Right forelimb (tissue), 1 donor: ENCODE measurements at places on chromosomes 3 and 15.
A peak's percentile ranks its signal among the peaks of the same experiment; 100 is the strongest.

- no peak for DNase-seq
Measured at GRCh38 chr3:70919091-70919490, 606.7 kb upstream of the MDFIC2 start.

- DNase-seq, result no peak
Measured at GRCh38 chr3:150136242-150136641, 165.5 kb upstream of the PFN2 start.

- DNase-seq, result peak; percentile 73
Measured at GRCh38 chr15:70259028-70259424, 161.3 kb upstream of the TLE3 start.

- DNase-seq, result no peak
Measured at GRCh38 chr15:24659622-24660021, 16.0 kb upstream of the NPAP1 start.

DNA sequence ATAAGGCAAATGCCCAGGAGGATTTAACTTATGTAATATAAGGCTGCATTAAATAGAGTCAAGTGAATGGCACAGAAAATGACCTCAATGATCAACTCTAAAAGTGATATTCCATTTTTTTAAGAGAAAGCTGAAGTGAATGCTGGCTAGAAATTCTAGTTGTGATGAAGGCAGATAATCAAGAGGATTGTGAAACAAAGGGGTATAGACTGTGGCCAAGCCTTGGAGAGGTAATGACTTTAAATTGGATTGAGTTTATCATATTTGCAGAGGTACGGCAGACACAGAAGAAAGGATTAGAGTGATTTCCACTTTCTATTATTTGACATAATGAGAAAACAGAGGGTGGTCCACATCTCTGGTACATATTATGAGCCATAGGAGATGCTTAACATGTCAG lies 269.2 kb downstream of the MECOM start:
- DNase-seq, result no peak

DNA sequence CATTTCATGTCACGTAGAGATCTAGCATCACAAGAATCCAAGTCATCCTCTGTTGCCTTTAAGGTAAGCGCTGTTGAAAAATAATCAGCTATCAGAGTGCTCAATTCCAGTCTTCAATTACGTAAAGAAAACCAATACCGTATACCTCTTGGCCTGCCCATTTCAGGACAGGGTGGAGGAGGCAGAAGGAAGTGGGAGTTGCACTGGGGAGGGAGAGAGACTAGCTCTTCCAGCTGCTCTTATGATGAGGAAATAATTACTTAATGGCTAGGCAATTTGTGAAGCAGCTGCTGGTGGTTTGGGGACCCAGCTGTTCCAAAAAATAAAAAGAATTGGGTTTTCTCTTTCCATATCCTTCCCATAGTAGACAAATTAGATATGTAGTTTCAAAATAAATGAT lies 365.8 kb upstream of the MCTP2 start:
- DNase-seq, result no peak

- no peak for DNase-seq
Measured at GRCh38 chr3:159828542-159828943, 160.1 kb upstream of the IL12A start.

GRCh38 chr15:78808550-78808949 lies 2.7 kb downstream of the ADAMTS7 start:
- no peak for DNase-seq

DNA sequence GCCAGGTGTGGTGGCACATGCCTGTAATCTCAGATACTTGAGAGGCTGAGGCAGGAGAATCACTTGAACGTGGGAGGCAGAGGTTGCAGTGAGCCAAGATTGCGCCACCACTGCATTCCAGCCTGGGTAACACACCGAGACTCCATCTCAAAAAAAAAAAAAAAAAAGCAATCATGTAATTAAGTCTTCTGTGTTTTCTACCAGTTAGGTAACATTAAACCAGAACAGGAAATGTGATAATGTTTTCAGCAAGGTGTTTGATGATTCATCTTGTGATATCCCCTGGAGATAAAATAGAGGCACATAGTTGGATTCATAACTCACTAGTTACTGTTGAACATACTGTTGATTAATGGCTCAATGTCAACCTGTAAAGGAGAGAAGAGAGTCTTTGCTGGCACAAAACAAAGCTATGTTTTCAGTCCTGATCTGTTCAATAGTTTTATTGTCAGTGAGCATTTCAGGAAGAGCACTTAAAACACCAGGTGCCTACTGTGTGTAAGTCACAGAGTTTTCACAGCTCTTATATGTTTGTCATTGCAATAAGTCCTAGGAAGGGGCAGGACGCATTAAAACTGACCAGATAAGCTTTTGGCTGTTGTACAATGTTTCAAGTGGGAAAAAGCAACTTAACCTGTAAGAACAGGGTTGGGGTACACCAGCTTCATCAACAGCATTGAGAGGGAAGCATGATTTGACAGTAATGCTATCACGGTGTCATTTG lies 19.5 kb downstream of the DNAJB11 start:
- no peak for DNase-seq

- DNase-seq, result no peak
Measured at GRCh38 chr3:54536450-54536849, 391.4 kb downstream of the LRTM1 start.

- DNase-seq, result no peak
Measured at GRCh38 chr15:94077938-94078337, 153.4 kb upstream of the MCTP2 start.

DNA sequence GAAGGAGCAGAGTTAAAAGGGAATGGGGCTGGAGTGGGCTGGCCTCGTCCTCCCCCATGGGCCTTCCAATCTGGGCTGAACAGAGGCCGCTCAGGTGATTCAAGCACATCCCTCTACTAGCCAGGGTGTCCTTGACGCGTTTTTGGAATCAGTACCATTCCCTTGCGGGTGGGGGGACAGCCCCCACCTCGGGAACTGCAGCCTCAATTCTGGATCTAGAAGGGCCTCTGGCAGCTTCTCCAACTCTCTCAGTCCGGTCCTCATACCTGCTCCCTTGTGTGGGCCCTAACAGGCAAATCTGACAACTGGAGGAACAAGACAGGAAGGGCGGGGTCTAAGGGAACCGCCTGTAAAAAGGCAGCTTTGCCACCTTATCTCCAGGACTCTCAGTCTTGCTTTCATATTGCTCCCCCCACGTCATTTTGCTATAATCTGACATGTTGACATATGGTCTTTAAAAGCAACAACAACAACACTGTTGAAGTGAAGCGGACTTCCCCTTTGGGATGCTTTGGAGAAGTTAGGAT lies 802 bp upstream of the CHRNB4 start:
- no peak for DNase-seq

DNA sequence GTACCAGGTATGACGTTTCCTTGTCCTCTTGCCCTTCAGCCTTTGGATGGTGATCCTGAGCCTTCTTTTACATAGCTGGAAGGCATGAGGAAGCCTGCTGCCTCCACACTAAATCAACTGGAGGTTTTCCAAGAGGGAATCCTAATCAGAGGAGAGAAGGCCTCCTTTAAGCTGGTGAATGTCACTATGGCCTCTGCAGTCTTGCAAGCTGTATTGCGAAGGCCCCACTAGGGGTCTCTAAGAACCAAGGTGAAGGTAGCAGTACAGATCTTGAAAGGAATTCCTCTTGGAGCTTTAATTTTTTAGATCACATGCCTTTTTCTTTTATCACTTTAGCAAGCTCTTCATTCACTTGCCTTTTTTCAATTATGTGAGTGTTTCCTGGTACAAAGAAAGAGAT lies 119.2 kb downstream of the GHSR start:
- no peak for DNase-seq

DNA sequence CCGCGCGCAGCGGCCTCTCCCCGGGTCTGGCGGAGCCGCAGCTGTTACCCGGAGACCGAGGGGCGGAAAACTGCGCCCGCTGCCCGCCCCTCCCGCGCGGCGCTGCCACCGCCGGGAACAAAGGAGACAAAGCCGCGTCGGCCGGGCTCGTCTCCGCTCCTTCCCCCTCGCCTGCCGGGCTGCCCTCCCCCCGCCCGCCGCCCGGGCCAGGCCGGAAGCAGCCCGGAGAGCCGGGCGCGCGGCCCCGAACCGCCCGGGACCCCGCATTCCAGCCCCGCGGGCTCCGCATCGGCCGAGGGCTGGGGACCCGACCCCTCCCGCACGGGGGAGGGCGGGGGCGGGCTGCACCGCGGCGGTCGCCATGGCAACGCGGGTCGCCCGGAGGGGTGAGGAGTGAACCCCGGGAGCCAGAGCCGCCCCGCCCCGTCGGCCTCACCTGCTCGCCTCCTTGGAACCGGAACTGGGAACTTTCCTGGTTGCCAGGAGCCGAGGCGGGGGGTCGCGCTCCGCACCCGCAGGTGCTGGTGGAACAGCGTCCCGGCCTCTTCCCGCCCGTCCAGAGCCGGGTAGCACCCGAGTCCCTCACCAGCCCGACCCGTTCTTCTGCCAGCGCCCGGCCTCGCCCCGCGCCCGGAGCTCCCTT lies 448 bp downstream of the PLXNB1 start:
- DNase-seq, result peak; percentile 75

DNA sequence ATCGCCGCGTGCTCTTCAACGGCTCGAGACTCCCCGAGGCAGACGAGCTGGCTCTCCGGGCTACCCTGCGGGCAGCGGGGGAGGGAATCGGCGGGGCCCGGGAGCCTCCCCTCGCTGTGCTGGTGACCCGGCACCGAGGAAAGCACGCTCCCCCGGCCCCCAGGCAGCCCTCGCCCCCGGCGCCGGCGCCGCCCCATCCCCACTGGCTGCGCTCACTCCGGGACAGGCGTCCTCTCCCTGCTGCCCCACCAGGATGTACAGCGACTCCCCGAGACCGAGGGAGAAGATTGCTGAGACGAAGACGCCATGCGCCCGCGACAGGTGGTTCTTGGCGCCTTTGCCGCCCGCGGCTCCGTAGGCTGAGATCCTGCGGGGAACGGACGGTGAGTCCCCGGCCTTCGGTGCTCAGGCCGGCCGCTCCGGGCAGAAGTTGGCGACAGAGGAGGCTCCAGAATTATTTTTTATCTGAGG lies 1.7 kb downstream of the LTK start:
- DNase-seq, result no peak

DNA sequence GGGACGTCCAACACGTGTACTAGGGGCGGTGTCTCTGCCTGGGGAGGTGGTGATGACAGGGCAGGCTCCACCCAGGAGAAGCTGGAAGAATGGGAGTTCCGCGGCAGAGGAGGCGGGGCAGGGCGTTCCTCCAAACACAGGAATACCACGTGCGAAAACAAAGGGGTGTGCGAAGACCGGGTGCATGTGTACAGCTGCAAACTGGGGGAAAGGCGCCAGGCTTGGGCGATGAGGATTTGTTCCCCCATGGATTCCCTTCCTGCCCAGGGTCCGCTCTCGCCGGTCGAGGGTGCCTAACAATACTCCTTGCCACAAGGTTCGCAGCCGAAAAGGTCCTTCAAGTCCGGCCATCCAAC lies 500 bp upstream of the ZSCAN2 start:
- peak; percentile 89 for DNase-seq

DNA sequence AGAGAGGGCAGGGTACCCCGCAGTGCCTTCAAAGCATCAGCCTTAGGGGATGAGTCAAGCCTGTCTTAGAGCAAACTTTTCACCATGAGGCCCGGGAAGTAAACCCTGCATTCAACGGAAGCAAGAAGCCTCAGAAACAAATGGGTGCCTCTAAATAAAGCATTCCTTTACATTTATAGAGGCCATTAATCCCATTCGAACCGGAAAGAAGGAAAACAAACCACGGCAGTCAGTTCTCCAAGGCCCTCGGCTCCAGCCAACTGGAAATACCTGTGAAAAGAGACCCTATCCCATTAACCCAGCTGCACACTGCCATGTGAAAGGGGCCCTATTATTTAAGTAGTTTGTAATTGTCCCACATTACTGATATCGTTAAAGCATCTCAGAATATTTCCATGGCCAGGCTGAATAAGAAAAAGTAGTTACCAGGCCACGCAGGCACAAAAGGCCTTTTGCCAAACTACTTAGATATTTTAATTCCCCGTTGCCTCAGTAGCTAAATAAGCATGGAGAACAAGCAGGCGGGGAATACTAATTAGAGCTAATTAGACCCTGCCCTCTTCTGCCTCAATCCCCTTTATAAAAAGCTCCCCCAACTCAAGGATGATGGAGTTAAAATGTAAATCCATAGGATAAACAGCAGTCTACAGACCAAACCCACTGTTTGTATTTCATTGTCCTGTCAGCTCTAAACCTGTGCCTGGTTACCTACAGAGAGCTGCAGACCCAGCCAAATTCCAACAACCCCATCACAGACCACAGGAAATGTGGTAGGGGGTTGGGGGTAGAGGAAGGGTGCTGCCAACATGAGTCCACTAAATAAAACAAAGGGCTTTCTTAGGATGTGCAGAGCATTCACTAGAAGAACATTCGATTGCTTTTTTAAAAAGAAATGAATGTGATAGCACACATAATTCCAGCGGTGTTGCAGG lies 4.1 kb downstream of the ITGB5 start:
- no peak for DNase-seq

DNA sequence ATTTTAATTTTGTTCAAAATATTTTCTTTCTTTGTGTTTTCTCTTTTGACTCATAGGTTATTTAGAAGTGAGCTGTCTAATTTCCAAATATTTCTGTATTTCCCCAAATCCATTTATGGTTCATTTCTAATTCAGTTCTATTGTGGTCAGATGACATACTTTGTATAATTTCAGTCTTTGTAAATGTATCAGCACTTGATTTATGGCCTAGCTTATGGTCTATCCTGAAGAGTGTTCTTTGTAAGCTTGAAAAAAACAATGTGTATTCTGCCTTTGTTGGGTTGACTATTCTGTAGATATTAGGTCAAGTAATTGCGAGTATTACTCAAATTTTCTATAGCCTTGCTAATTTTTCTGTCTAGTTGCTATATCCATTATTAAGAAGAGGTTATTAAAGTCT lies 311.2 kb downstream of the OCA2 start:
- no peak for DNase-seq

GRCh38 chr3:138786788-138787271 lies 47.9 kb downstream of the PIK3CB start:
- DNase-seq, result no peak

DNA sequence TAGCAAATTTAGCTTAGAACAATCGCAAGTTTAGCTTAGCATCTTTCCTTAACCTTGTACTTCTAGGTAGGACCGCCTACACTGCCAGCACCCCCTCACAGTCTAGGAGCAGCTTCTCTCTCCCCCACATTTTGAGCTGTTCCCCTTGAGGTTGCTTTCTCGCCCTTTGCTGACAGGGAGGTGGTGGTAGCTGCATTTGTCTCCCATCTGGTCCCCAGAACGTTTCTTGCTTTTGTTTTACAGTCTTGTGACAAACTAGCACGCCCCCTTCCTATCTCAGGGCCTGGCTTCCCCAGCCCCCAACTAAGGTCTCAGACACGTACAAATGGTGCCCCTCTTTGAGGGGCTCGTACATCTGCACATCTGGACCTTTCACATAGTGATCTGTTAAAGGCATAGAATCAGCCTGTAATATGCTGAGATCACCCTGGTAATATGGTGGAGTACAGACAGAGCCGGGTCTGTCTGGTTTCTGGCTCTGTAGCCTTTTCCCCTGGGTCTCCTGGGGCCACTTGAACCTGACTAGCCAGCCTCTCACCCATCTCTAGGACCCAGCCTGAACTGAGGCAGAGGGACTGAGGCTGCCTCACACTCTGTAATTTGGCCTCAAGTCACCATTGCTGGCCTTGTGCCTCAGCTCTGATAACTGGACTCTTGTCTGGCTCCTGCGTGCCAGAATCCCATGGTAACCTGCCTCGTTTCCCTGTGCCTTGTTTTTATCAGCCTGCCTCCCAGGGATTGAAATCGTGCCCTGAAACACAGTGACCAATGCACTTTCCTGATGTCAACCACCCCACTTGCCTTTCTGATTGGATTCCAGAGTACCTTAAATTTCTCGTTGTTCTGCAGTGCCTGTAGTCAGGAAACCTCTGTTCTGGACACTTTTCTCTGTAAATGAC lies 27.7 kb downstream of the CRTC3 start:
- peak; percentile 50 for DNase-seq
